ENCODE measurements at places on chromosomes 13 and 19.

- peak; percentile 31 for DNase-seq
These were observed 19.0 kb downstream of the OLFM2 start for GRCh38 chr19:9917321-9917720.

- no peak for DNase-seq
These were observed 200.9 kb upstream of the RFC3 start for GRCh38 chr13:33617055-33617454.

- DNase-seq: no peak
These were observed 220.9 kb downstream of the POU4F1 start for GRCh38 chr13:78382491-78382890.

GRCh38 chr19:51027873-51028272 lies 1.5 kb upstream of the KLK11 start:
- DNase-seq: no peak

DNA sequence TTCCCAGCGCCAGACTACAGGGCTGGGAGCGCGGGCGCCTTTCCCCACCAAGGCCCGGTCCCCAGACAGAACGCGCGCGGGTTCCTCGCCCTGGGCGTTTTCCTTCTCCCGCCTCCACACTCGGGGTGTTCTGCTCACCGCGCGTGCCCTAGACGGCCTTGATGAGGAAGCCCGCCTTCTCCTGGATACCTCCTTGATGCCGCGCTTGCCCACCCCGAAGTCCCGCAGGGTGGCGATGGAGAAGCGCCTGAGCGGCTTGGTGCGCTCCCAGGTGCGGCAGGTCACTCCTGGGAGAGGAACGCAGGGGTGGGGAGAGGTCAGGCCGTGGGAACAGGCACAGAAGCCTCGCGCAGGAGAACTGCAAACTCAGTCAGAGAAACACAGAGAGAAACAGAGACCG lies 34.8 kb downstream of the CYP2B6 start:
- no peak for DNase-seq

DNA sequence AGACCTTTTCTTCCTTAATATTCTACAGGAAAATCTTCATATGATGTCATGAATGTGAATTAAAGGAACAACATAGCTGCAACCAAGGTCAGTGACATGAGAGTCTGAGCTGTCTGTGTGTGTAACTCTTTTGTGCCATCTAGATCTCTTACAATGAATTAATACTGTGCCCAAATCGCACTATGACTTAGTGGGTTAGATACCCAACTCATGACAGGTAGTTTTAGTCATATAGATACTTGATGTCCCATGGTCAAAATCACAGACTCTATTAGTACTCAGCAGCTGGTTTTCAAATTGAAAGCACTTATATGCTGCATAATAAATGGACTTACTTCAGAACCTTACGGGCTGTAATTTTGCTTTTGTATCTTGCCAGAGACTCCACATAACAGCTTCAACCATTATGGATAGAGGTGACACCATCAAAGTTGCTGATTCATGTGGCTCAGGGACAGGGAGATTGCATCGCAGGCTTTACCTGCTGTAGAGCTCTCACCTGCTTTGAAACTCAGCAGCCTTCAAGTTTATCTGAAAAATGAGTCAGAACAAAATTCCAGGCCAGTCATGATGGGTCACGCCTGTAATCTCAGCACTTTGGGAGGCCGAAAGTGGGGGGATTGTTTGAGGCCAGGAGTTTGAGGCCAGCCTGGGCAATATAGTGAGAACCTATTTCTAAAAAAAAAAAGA lies 12.3 kb upstream of the ZNF283 start:
- no peak for DNase-seq

GRCh38 chr19:40800997-40801377 lies 2.0 kb downstream of the EGLN2 start:
- DNase-seq: no peak
